Heart right ventricle (tissue), 16 donors: ENCODE measurements at places on chromosomes 12 and 14. TPM values are rescaled to one million over a fixed set of nuclear protein-coding genes. Genes with fewer than 3 reads are reported as not detected.

The BBS10 gene
- 10.2 TPM for total RNA-seq

The FAM181A gene
- not detected for total RNA-seq

DNA sequence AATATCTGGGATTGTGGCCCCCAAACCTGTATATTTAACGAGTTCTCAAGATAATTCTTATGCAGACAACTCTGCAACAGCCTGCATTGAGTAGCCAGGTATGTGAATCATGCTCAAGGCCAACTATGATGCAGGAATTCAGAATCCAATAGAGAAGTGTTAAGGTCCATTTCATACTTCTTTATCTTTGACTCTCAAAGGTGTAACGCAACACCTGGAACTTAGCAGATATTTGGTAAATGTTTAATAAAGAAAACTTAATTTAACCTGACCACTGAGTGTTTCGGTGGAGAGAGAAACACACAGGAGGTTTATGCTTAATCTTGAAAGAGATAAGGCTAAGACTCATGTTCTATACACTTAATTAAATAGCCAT is 156.5 kb upstream of the PLEKHG7 start:
- H3K36me3 ChIP-seq = no peaks in the 10 kb centered on the region
- H3K27me3 ChIP-seq = no peaks in the 10 kb centered on the region
- peaks cover 6% of the 10 kb centered on the region for H3K4me1 ChIP-seq
- H3K27ac ChIP-seq = no peak overlapping the region
- no peak overlapping the region for H3K4me3 ChIP-seq

DNA sequence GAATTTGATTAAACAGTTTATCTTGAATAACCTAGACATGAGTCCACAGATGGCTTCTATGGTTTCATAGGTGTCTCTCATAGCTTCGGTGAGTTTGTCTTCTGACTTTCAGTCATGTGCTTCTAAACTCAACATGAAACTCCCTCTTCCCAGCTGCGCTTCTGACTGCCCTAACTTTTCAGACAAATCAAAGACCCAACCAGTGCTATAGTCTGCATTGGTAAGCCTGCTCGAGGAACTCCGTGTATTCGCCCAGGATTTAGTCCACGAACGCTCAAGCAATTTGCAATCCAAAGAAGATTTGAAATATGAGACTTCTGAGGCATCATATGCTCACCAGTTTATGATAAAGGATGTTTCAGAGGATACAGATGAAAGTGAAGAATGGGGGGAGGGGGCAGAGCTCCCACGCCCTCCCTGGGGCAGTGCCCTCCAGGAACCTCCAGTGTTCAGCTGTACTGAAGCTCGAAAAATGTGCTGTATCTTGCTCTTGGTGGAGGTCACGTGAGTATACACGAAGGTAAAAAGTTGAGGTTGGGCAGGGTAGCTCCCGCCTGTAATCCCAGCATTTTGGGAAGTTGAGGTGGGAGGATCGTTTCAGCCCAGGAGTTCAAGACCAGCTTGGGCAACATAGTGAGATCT is 5.2 kb upstream of the RILPL2 start:
- H3K4me1 ChIP-seq = peaks cover 42% of the 10 kb centered on the region
- H3K27ac ChIP-seq = no peak overlapping the region
- no peaks in the 10 kb centered on the region for H3K27me3 ChIP-seq
- no peak overlapping the region for H3K4me3 ChIP-seq
- DNase-seq = no peak

GRCh38 chr14:24155100-24155499 is 6.0 kb upstream of the IRF9 start:
- H3K4me3 ChIP-seq = no peak overlapping the region
- no peak overlapping the region for H3K27ac ChIP-seq
- H3K4me1 ChIP-seq = no peaks in the 10 kb centered on the region
- no peaks in the 10 kb centered on the region for H3K27me3 ChIP-seq

- H3K27me3 ChIP-seq = no peaks in the 10 kb centered on the region
- no peaks in the 10 kb centered on the region for H3K4me1 ChIP-seq
- no peak overlapping the region for H3K27ac ChIP-seq
Observed at GRCh38 chr14:51849097-51849496, 11.3 kb upstream of the GNG2 start.
